Right forelimb (tissue), 1 donor: ENCODE measurements at places on chromosomes 16 and 17.
A peak's percentile ranks its signal among the peaks of the same experiment; 100 is the strongest.

GRCh38 chr16:49600536-49600935, 226.9 kb downstream of the C16orf78 start:
- peak; percentile 34 for DNase-seq

- no peak for DNase-seq
These were observed 360.3 kb upstream of the TNRC6C start for GRCh38 chr17:77598241-77598620.

DNA sequence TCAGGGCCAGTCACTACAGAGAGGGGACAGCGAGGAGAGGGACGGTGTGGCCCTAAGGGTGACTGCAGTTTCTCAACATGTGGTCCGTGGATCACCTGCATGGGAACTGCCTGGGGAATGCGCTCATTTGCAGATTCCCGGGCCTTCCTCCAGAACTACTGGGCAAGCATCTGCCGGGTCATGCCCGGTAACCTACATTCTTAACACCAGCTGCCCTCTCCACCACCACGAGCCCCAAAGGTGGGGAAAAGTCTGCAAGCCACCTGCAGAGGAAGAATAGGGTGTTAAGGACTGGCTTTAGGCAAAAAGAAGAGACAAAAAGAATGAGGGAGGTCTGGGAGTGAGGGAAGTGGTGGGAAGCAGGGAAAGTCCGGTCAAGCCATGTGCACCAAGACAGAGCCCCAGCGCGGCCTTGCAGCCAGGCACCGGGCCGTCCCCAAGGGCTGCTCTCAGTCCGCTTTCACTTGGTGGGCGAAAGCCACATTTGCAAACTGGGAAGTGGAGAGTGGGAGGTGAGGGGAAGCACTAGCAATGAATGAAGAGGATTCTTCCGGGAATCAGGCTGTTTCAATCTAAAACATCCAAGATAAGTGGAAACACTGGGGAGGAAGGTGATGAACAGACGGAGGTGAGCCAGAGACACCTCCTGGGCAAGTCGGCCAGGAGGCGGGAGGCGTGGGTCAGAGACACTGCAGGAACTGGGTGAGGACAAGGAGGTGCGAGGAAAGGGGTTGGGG, 70.3 kb downstream of the N4BP1 start:
- no peak for DNase-seq

DNA sequence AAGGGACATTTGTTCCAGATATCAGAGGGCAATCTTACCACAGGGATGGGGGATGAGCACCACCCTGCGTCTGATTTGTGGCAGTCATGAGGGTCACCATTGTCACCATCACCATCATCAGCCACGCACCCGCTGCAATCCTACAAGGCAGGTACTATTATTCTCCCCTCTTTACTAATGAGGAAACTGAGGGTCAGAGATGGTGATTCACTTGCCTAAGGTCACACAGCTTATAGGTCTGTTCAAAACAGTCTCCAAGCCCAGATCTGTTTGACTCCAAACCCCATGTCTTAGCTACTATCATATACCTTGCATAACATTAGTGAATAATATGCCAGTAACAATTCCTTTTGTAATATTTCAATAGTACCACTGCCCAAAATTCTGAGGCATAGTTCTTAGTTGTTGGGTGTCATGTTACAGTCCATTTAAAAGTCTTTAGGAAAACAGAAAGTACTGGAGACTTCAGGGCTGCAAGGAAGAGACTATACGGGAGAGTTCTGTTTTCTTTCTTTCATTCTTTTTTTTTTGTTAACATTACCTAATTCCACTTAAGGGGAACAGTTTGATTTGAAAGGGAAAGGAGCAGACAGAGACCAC, 166.4 kb downstream of the C16orf95 start:
- no peak for DNase-seq

- no peak for DNase-seq
These were observed 17.2 kb downstream of the CYTH1 start for GRCh38 chr17:78764871-78765270.

- DNase-seq: no peak
These were observed 20.1 kb upstream of the CLEC19A start for GRCh38 chr16:19265380-19265930.

DNA sequence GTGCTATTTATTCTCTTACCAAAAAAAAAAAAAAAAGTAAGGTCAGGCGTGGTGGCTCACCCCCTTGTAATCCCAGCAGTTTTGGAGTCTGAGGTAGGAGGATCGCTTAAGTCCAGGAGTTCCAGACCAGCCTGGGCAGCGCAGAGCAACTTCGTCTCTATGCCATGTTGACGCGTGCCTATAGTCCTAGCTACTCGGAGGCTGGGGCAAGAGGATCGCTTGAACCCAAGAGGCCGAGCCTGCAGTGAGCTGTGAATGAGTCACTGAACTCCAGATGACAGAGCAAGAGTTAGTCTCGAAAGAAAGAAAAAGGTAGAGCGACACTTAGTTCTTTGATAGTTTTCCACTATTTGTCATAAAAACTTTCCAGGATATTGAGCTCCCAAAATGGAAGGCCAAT, 1.4 kb upstream of the TENT4B start:
- DNase-seq: no peak

DNA sequence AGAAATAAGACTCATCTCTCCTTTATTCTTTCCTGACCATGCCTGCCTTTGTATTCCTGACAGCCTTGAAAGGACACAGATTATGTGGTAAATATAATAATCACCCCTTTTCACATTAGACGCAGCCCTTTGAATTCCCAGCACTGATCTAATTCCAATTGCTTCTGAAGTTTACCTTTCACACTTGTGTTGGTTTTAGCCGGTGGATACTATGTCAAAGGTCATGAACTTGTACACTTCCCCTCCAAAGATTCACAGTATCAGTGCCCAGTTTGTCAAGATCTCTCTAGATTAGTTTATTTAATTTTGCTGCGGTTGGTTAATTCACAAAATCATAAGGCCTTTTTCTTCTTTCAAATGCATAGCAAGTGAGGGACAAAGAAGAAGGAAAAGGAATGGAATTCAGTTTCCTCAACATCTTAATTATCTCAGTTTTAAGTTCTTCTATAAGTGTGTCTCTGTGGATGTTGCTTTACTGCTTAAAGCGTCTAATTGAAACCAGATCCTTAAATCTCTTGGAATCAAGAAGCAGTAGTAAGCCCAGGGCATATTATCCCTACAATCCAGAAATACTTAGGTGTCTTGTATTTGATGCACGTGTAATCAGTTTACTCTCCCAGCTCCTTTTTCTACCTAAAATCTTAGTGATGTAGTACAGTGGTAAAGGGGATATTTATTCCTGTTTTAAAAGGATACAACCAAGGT, 174.3 kb upstream of the TBX2 start:
- DNase-seq: no peak

GRCh38 chr17:47998044-47998443, 27.1 kb downstream of the CDK5RAP3 start:
- DNase-seq: no peak

DNA sequence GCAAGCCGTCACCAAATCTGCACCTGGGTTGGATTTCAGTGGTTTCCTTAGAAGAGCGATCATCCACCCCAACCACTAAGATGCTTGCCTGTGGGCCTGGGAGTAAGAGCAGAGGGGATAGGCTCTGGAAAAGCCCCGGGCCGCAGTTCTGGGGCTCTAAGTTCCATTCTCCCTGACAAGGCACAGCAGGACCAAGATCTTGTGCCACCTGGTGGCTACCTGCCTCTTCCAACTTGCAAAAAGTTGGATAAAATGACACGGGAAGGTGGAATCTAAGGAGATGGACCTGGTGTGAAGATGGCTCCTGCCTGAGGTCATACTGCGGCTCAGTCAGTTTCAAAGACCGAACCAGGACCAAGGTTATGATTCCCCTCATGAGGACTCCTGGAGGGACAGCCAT, 42.3 kb downstream of the ABCC12 start:
- no peak for DNase-seq

DNA sequence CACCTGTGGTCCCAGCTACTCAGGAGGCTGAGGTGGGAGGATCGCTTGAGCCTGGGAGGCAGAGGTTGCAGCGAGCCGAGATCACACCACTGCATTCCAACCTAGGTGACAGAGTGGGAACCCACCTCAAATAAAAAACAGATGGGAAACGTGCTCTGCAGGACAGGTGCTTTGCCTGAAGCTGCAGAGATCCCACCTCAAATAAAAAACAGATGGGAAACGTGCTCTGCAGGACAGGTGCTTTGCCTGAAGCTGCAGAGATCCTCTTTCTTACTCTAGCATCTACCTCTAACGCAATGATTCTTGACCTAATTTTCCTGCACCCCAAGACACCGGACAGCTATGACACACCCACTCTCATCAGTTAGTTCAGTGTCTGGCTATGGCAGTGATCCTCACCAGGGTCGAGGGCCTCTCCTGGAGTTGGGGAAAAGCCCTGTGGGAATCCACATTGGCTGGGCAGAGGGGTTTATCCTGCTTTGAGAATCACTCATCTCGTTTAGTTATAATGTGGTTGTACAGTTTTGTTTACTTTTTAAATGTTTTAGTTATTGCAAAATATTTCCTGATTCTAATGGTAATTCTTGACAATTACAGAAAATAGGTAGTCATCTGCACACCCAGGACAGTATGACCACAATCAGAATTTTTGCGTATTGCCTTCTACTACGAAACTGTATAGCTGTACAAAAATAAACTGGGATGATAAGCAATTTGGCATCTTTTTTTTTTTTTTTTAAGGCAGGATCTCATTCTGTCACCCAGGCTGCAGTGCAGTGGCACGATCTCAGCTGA, 11.4 kb downstream of the VPS53 start:
- DNase-seq: no peak

GRCh38 chr17:249236-249993, 68.0 kb upstream of the DOC2B start:
- no peak for DNase-seq

GRCh38 chr16:3193221-3194212, 5.5 kb downstream of the OR1F1 start:
- DNase-seq: no peak

GRCh38 chr17:50908860-50909764, 43.0 kb upstream of the TOB1 start:
- no peak for DNase-seq

DNA sequence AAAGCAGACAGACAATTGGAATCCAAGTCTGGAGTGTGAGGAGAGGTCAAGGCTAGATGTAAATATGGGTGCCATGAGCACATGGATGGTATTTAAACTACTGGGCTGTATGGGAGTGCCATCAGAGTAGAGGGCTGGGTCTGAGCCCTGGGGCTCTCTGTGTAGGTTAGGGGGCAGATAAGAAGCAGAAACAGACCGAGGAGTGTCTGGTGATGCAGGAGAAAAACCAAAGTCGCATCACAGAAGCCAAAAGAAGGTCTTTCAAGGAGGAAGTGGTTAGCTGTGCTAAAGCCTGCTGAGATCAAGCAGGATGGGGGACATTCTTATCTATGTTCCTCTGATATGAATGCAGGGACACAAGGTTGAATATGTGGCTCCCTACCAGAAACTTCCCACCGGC, 1.9 kb downstream of the TSEN54 start:
- no peak for DNase-seq

GRCh38 chr16:78452025-78452555, 352.6 kb downstream of the WWOX start:
- no peak for DNase-seq

- no peak for DNase-seq
These were observed 6.4 kb downstream of the PDK2 start for GRCh38 chr17:50101346-50102163.

GRCh38 chr17:50283714-50284113, 9.4 kb downstream of the TMEM92 start:
- DNase-seq: no peak

GRCh38 chr17:73972901-73973300, 230.6 kb upstream of the RPL38 start:
- peak; percentile 34 for DNase-seq

DNA sequence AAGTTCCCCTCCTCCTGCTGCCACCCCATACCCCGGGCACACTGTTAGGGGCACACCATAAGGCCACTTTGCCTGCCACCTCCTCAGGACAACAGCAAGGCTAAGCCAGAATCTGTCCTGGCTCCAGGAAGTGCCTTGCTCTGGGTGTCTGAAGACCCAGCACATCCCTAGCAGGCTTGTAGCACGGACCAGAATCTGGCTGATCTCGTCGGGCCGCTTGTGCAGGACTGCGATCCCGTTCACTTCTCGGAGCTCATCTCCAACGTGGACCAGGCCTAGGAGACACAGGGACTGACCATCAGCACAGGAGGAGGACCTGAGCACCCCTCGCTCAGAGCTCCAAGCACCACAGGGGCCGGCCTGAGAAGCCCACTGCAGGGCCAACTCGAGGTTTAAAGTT, 7.4 kb downstream of the MPP3 start:
- no peak for DNase-seq

- DNase-seq: no peak
These were observed 6.5 kb downstream of the PRSS27 start for GRCh38 chr16:2713523-2713922.

GRCh38 chr17:38357486-38358123, 6.0 kb downstream of the SOCS7 start:
- no peak for DNase-seq

DNA sequence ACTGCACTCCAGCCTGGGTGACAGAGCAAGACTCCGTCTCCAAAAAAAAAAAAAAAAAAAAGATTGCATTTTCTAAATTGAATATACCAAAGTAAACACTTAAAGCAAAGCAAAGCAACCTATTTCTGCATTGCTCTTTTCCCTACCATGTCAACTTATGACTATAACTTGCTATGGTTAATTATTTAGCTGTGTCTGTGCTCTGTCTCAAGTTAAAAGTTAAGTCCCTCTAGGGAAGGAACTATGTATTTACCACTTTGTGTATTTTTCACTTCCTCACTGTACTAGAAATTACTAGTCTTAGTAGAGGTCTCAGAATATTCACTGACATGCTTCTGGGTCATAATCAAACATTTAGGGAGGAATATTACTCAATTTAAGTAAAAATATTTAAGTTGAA, 711.7 kb upstream of the SOX9 start:
- DNase-seq: no peak

DNA sequence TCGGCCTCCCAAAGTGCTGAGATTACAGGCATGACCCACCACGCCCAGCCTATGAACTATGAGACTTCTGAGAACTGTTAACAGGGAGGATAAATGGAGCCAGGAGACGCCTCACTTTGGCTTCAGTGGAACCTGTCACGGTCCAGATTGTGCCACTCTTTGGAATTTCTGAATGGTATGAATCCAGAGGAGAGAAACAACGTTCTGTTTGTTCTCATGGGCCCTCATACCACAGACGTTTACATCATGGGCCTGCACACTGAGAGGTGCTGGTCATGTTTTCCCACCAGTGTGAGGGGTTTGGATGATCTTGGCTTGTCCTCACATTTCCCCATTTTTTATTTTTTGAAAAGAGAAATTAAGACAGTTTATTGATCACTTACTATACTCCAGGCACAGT, 90.3 kb downstream of the YPEL2 start:
- DNase-seq: no peak

- no peak for DNase-seq
These were observed 143.1 kb upstream of the CACNG5 start for GRCh38 chr17:66691644-66692420.

- no peak for DNase-seq
These were observed 497 bp upstream of the SLC38A7 start for GRCh38 chr16:58685084-58685449.

DNA sequence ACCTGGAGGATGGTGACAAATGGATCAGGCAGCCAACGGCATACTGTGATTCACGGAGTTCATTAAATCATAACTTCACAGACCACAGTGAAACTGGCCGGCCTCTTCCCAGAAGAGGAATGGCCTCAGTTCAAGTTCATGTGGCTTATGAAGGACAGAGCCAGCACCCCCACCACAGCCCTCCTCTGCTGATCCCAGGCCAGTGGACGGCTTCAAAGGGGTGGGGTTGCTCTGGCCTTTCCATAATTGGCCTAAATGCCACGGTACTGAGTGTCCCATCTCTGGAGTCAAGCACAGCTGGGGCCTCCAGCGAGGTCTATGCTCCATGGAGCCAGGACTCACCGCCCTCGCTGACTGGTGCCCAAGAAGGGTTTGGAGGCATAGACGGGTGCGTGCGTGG, 21.4 kb downstream of the GALNS start:
- DNase-seq: no peak

GRCh38 chr16:20681821-20682760, 15.4 kb downstream of the ACSM1 start:
- no peak for DNase-seq
